Daoy (cell line): ENCODE measurements at places on chromosomes 7 and 10.
A peak's percentile ranks its signal among the peaks of the same experiment; 100 is the strongest.

DNA sequence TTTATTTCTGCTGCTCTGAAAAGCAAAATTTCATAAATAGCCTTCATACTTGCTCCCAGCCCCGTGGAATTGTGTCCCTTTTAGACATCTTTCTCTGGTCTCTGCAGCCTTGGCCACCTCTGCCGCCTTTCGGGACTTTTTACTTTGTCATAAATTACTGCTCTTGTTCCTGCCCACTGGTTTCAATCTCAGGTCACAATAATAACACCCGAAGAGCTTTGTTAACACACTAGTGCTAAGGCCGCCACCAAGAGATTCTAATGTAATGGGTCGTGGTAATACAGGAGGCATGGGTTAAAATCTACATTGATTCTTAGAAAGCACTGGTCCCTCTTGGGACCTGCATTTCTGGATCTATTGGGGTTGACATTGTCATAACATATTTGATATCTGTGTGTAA, 276.0 kb upstream of the VWC2 start:
- no peak for DNase-seq

DNA sequence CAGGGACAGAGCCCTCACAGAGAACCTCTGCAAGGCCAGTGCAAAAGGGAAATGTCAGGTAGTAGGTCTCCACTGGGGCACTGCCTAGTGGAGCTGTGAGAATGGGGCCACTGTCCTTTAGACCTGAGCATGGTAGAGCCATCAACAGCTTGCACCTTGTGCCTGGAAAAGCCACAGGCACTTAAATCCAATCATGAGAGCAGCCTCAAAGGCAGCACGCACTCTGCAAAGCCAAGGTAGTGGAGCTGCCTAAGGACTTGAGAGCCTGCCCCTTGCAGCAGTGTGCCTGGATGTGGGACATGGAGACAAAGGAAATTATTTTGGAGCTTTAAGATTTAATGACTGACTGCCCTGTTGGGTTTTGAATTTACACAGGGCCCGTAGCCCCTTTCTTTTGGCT, 918.5 kb upstream of the POT1 start:
- DNase-seq, result no peak

GRCh38 chr7:117123311-117123926, 170.1 kb downstream of the ST7 start:
- DNase-seq, result no peak

- peak; percentile 10 for DNase-seq
Measured at GRCh38 chr10:113992471-113993011, 51.1 kb upstream of the ADRB1 start.

DNA sequence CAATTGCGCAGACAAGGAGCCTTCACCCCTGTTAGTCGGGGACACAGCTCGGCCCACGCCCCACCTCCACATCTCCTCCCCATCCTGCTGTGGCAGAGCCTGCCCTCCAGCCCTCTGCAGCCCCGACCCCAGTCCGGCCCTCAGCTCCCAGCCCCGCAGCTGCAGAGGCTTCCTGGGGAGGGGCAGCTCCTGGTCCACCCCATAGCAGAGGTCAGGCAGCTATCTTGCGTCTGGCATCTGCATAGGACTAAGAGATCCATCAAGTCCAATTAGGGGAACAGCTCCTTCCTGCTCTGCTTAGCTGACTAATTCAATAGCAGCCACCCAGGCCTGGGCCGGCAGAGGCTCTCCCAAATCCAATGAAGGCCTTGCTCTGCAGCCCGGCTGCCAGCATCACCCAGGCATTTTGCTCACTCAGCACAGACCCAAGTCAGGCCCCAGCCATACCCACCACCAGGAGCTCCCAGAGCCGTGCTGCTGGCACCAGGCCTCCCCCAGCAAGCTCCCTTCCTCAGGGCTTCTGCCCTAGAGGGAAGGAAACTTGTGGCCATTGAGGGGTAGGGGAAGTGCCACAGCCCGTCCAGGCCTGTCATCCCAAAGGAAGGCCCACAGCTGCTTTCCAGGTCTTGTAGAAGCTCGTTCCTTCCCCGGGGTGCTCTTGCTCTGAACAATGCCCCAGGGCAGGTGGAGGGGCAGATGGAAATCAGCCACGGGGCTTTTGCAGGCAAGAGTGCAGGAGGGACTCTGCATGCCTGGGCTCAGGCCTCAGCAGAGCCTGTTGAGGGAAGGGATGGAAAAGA, 106.2 kb upstream of the RET start:
- no peak for DNase-seq

DNA sequence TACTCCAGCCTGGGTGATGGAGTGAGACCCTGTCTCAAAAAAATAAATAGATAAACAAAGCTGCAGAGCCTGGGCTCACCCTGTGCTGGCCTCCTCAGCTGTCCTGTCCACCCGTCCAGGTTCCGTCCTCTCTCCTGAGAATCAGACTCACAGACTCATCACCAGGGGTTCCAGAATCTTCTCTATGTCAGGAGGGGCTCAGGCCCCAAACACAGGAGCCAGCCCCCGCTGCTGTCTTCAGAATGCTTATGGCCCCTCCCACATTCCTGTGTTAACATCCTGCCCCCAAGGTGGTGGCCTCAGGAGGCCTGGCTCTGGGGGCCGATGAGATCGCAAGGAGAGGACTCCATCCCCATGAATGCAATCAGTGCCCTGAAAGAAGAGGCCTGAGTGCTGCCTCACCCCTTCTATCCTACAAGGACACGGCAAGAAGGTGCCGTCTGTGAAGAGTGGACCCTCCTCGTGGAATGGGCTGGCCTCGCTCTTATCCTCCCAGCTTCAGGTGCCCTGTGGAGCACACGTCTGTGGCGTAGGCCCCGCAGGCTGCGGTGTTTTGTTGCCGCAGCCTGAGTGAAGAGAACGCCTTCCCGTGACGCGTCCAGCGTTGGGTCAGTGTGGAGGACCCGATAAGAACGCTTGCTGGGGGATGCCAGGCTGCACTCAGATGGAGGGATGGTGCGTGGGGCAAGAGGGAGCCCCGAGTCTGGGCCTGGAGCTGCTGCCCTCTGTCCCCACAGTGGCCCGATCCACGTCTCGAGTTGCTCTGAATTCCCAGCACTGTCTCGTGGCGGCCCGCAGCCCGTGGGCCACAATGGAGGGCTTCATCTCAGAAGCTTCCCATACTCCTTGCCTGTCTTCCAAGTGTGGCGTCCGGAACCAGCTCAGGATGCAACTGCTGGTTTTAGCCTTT, 77.1 kb downstream of the INPP5A start:
- DNase-seq, result no peak

DNA sequence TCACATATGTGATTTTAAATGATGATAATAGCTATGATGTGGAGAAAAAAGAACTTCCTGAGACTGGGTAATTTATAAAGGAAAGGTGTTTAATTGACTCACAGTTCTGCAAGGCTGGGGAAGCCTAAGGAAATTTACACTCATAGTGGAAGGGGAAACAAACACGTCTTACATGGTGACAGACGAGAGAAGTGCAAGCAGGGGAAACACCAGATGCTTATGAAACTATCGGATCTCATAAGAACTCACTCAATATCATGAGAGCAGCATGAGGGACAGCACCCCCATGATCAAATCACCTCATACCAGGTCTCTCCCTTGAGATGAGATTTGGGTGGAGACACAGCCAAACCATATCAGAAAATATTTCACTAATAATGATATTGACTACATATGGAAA, 4.1 kb upstream of the LIPN start:
- no peak for DNase-seq

GRCh38 chr7:95585426-95585789, 10.9 kb downstream of the PDK4 start:
- DNase-seq, result no peak

- DNase-seq, result no peak
Measured at GRCh38 chr7:28703037-28703765, 254.9 kb downstream of the TRIL start.

- DNase-seq, result no peak
Measured at GRCh38 chr10:71765176-71765904, 8.0 kb downstream of the VSIR start.

DNA sequence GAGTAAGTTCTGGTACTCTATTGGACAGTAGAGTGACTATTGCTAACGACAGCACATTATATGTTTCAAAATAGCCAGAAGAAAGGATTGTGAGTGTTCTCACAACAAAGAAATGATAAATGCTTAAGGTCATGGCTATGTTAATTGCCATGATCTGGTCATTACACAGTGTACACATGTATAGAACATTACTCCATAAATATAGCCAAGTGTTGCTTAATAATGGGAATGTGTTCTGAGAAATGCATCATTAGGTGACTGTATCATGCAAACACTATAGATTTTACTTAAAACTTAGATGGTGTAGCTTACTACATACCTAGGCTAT, 19.6 kb downstream of the EPC1 start:
- no peak for DNase-seq

DNA sequence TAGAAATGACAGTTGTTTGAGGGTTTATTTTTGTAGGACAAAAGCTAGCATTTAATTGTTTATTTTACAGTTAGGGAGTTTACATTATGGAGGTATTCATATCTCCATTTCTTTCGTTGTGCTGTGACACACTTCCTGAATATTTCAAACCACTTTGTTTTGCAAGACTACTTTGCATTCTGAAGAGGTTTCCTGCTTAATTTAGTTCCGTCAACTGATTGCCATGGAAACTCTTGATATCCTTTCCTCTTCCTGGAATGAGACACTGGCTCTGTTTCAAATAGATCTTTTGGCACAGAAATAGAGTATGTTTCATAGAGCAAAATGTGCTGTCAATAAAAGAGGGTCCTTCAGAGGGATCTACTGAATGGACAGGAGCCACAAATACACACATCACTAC, 159.5 kb upstream of the AGR3 start:
- DNase-seq, result peak; percentile 74

GRCh38 chr7:26141077-26141476, 10.9 kb upstream of the NFE2L3 start:
- no peak for DNase-seq

- no peak for DNase-seq
Measured at GRCh38 chr10:117464176-117464575, 78.4 kb upstream of the EMX2 start.

- no peak for DNase-seq
Measured at GRCh38 chr10:90999512-91000172, 78.8 kb upstream of the ANKRD1 start.

DNA sequence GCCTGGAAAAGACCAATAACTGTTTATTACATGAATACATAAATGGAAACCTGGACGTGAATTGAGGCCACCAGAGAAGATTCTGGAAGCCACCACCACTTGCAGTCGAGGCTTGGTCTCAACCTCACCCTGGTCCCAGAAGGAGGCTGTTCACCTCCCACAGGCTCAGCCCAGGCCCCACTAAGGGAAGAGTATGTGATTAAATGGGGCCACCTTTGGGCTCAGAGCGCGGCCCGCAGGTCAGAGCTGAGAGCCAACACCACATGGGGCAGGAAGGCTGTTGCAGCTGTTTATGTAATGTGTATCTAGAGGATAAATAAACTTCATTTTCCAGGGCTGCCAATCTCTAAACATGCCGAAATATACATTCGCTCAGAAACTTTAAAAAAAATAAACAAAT, 17.6 kb upstream of the FGFR2 start:
- no peak for DNase-seq

DNA sequence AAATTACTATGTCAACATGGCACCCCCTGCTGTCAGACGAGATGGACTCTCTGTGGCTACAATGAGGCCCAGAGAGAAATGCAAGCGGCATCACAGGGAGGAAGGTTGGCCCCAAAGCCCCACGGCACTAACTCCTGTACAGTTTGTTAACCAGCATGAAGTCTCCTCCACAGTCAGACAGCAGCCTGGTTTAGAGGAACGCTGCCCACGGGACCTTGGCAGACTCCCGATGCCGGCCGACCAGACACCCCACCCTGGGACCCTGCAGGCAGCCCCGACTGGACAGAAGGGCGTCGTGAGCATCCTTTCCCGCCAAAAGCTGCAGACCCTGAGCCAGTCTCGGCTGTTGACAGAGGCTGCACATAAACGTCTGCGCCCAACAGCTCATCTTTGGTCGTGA, 158.8 kb downstream of the DIP2C start:
- DNase-seq, result no peak

- DNase-seq, result no peak
Measured at GRCh38 chr7:33892945-33893344, 12.4 kb upstream of the BMPER start.

GRCh38 chr10:62842983-62843382, 26.8 kb upstream of the EGR2 start:
- DNase-seq, result no peak

DNA sequence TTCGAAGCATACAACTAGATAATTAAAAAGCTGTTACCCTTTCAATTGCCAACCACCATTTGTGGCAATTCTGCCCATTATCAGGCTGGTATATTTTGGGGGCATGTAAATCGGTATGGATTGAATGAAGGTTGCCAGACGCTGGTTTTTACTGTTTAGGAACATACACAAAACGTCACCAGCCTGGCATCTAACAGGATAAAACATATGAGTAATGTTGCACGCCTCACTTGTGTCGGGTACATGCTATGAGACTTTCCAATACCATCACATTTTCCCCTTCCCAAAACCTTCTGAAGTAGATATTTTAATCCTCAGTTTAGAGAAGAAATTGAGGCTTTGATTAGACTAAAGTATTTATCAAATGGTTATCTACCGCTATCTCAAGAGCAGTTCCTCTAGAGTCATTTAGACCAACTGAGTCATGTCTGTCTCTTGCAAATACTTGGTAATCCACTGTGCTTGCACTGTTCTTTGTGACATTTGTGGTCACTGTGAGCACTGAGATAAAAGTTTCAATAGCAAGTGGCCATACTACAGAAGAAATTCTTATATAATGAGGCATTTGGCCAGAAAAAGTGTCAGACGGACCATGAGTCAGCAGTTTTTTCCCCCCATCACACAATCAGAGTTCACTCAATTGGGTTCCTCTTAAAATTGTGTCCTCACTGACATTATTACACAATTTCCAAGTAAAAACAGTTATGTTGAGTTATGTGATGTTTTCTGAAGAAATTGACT, 498.7 kb downstream of the NXPH1 start:
- no peak for DNase-seq

GRCh38 chr10:62582804-62583208, 208.6 kb downstream of the ZNF365 start:
- peak; percentile 76 for DNase-seq

- no peak for DNase-seq
Measured at GRCh38 chr10:71889388-71889987, 38.4 kb upstream of the PSAP start.

- DNase-seq, result peak; percentile 37
Measured at GRCh38 chr10:11822026-11822756, 965 bp upstream of the PROSER2 start.

DNA sequence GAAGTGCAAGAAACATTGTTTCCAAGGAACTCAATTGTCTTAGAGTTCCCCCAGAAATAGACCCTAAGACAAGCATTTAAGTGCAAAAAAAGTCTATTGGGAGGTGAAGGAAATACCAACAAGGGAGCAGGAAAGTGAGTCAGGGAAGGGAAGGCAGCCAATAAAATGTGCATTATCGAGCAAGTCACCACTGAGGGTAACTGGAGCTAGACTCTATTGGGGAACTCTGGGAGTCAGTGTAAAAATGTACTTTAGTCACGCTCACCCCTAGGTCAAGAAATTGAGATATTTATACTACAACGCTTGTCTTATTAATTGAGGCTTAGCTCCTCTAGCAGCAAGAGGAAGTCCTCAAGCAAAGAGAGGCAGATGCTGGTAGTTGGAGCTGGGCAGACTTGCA, 137.7 kb downstream of the RTKN2 start:
- peak; percentile 59 for DNase-seq

GRCh38 chr7:148336411-148336810, 254.2 kb upstream of the C7orf33 start:
- peak; percentile 52 for DNase-seq

- no peak for DNase-seq
Measured at GRCh38 chr10:101027106-101027720, 3.7 kb downstream of the PDZD7 start.
